Activated CD8-positive, alpha-beta memory T cell treated with anti-CD3 and anti-CD28 coated beads for 36 hours (primary cell): ENCODE measurements at places on chromosomes 11 and 22. TPM values are rescaled to one million over a fixed set of nuclear protein-coding genes. Genes with fewer than 3 reads are reported as not detected.

SPON1 gene
- total RNA-seq = 0.36 TPM

OR52N4 gene
- total RNA-seq = not detected

OR51B2 gene
- not detected for total RNA-seq

POU2AF3 gene
- not detected for total RNA-seq

ARHGAP20 gene
- total RNA-seq = not detected

ASPHD2 gene
- total RNA-seq = 14.5 TPM

AMPD3 gene
- 10.5 TPM for total RNA-seq

HBE1 gene
- not detected for total RNA-seq

OR4A16 gene
- total RNA-seq = not detected

CPT1A gene
- total RNA-seq = 24.6 TPM

ELMOD1 gene
- not detected for total RNA-seq

PLCB3 gene
- 16.0 TPM for total RNA-seq

SPA17 gene
- 4.3 TPM for total RNA-seq

C11orf52 gene
- not detected for total RNA-seq

SLC22A12 gene
- total RNA-seq = not detected
